ENCODE measurements at places on chromosomes 2 and 18. TPM values are rescaled to one million over a fixed set of nuclear protein-coding genes. Genes with fewer than 3 reads are reported as not detected.

Gene DSC1
- total RNA-seq = not detected

Gene GTF2A1L
- total RNA-seq = not detected

Gene CABLES1
- 1.1 TPM for total RNA-seq

Gene PROM2
- total RNA-seq = 0.53 TPM

Gene POTEC
- total RNA-seq = not detected

Measured in activated T-cell treated with anti-CD3 and anti-CD28 coated beads, Interleukin-2, amount 50 U/mL, for 4 hours (primary cell).